Activated CD4-positive, CD25-positive, alpha-beta regulatory T cell treated with anti-CD3 and anti-CD28 coated beads, Interleukin-2, amount 50 U/mL, for 24 hours (primary cell): ENCODE measurements at places on chromosomes 12 and 14.

DNA sequence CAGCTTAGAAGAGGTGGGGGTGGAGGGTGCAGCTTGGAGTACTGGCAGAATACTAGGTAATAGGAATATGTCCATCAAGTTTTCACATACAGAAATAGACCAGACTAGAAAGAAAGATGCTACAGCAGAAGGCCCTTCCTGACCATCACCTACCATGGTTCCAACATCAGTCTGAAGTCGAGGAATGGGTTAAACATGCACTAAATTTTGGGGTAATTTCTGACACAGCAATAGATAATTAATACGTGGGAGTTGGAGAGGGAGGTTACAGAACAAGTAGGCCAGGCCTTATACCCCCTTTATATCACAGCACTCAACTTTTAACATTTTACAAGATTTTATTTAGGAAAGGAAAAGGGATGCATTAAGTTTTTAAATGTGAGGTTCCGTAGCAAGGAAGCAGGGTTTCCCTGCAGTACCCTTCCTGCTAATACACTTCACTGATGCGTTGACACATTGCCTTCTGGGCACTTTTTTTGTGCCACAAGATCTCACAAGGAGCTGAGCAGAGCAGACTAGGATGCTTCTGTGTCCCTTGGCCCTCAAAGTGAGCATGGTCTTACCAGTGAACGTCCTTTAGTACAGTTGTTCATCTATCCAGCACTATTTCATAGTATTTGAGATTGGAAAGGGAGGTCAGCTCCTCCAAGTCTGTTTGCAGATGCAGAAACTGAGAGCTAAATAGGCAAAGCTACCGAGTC, 50.8 kb downstream of the EID3 start:
- no peak for ATAC-seq

DNA sequence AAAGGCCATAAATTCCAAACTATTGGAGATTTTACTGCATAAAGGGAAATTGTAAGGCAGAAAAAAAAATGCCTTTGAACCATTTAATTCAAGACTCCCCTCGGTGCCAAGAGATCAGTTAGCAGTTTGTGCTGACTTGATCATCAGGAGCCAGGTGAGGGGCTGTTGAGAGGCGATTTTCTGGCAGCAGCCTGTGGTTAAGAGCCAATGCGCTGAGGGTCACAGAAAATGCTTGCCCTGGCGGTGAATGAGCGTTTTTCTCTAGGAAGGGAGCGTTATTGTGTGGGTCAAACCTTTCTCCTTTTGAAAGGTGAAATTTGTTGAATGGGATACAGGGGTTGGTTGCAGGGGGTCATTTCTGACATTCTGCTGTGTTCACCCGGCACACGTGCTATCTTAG, 4.7 kb downstream of the SRRM4 start:
- no peak for ATAC-seq

- ATAC-seq = no peak
Measured at GRCh38 chr12:59056966-59057365, 136.7 kb upstream of the LRIG3 start.

DNA sequence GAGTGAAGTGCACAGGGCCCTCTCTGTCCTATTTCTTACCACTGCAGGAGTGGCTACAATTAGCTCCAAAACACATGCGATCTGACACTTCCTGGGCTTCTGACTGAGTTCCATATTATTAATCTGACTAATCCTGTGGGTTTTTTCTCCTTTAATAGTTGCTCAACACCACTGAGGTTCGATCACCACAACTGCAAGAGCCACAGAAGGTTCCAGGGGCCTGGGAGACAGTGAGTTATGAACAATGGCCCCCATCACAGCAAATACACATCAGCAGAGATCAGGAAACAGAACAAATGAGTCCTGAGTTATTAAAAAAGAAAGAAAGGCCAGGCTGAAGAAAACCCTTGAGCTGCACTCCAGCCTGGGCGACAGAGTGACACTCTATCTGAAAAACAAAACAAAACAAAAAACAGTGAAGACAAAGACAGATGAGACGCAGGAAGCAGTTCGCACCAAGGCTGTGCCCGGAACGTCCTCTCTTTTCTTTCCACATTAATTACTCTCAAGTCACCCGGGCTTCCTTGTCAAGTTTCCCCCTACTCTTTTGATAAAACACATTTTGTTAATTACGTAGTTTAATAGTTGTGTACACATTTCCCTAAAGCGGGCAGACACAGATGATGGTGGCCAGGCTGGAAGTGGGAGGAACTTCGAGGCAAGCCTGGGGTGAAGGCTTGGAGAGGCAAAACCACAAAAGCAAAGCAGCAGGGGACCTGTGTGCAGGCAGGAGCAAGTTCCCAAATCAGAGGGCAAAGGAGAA, 42.7 kb downstream of the CDC42BPB start:
- ATAC-seq = peak; percentile 36

DNA sequence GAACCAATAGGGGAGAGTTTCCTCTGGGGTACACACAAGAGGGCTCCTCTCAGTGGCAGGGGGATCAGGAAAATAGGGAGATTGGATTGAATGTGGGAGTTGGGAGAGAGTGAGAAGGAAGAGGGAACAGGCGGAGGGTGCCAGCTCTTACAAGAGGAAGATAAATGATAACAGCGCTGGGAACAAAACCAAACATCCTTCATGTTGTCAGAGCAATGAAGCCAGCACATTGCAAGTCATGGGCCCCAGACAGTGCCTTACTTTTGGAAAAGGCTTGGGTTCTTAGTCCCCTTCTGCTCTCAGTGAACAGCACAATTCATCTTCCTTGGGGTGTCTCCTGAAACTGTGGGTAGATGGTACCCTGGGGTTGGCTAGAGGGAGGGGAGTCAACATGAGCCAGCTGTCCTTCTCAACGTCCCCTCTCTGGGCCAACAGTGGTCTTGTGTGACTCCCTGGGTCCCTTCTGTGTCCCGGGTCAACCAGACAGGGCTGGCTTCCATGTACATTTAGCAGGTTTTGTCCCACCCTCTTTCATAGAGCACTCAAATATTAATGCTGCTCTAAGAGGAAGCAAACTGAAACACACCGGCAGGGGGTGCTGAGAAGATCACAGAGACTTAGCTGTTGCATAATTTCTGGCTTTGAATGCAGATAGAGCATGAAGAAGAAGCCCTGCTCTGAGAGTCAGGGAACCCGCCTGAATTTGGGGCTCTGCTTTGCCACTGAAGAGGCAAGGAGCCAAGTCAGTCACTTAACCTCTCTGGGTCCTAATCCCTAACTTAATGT, 138.5 kb downstream of the ESRRB start:
- ATAC-seq = no peak

- ATAC-seq = no peak
Measured at GRCh38 chr14:93969082-93969828, 7.1 kb downstream of the ASB2 start.

- ATAC-seq = no peak
Measured at GRCh38 chr12:97940629-97941028, 478.0 kb downstream of the RMST start.

DNA sequence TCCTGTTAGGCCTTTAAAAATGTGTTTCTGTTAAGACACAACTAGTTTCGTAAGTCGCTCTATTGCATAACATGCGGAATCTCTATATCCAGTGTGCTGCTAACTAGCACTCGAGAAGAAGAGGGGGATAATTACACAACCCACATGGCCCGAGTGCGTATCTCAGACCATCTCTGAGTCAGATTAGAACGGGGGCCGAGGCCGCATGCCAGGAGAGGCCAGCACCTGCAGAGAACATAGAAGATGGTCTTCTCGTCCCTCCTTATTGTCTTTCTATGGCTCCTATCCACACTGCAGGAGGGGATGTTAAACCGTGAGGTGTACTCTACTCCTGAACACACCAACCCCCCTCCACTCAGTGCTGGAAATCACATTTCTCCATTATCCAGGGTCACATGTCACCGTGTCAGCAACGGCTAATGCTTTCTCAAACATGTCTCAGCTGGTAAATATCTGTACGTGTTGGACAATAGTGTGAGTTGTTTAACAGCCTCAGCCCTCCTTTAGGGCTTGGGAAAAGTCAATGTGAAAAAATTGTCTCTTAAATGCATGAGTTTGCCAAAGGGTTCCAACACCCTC, 56.3 kb downstream of the CCDC88C start:
- ATAC-seq = no peak

DNA sequence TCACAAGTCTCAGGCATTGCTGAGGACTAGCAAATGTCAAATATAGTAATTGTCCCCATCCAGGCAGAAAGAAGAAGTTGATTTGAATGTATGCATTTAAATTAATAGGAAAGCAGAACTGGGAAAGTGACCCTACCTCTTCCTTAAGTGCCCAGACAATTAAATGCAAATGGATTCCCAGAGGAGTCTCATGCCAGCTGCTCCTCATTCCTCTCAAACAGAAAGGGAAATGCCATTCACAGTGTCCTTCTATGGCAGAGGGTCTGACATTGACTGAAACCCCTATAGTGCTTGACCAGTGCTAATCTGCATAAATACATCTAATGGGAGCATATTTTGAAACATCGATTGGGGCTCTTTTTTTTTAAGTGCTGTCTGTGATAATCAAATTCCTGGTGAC, 292.4 kb upstream of the SEL1L start:
- ATAC-seq = no peak

- no peak for ATAC-seq
Measured at GRCh38 chr12:103751600-103751999, 89.4 kb downstream of the NT5DC3 start.

GRCh38 chr12:951176-951575, 1.7 kb upstream of the RAD52 start:
- no peak for ATAC-seq

- ATAC-seq = no peak
Measured at GRCh38 chr12:102959391-102959790, 1.9 kb downstream of the ASCL1 start.

- no peak for ATAC-seq
Measured at GRCh38 chr12:57488402-57489156, 711 bp downstream of the MARS1 start.

DNA sequence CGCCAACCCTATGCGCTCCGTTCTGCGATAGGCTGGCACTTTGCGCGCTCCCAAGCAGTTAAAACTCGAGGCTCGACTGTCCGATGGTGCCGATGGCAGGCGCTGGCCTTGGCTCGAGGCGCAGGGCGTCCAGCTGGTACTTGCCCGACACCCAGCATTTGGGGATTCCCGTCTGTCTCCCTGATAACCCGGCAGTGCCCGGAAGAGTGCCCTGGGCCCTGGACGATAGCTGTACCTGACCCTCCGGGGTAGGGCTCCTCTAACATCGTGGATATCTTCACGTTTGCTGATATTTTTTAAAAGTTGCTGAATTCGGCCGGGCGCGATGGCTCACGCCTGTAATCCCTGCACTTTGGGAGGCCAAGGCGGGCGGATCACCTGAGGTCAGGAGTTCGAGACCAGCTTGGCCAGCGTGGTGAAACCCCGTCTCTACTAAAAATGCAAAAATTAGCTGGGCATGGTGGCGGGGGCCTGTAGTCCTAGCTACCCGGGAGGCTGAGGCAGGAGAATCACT, 908 bp upstream of the WIF1 start:
- no peak for ATAC-seq

DNA sequence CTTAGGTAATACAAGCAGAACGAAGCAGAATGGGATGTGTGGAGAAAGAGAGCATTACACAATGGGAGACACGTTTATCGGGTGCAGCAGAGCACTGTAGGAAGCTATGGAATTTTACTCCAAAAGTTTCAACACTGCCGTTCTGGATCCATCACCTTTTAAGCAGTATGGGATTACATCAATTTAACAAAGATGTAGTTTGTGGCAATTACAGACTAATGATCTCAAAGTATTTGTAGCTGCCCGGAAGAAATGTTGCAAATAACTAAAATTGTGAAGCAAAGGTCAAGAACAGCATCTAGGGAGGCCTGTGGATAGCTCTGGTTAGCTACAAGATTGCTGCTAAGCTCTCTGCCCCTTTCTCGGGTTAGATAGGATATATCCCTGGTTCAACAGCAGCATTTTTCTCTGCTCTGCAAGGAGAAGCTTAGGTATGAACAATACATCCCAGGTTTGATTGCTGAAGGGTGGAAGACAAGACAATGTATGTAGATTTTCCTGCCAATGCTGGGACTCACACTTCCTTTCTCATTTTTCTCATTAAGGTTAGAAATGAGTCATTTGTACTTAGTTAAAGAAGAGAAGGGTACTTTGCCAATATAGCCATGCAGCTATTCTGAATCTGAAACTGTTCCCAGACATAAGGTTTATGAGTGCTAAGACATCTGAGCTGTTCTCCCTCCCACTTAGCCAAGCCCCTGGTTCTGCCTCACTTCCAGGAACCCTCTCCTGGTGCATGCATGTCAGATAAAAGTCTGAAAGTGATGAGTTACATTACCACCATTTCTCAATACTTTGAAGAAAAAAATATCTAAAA, 75.0 kb upstream of the HIF1A start:
- ATAC-seq = peak; percentile 90

GRCh38 chr12:19115285-19115684, 14.2 kb upstream of the PLEKHA5 start:
- ATAC-seq = no peak

GRCh38 chr12:128929057-128929456, 75.8 kb downstream of the GLT1D1 start:
- ATAC-seq = no peak
